Kidney (tissue), 22 donors: ENCODE measurements at places on chromosomes 1 and 21.

GRCh38 chr1:109091078-109091838 lies 694 bp downstream of the TMEM167B start:
- DNase-seq = peak; percentile 68

DNA sequence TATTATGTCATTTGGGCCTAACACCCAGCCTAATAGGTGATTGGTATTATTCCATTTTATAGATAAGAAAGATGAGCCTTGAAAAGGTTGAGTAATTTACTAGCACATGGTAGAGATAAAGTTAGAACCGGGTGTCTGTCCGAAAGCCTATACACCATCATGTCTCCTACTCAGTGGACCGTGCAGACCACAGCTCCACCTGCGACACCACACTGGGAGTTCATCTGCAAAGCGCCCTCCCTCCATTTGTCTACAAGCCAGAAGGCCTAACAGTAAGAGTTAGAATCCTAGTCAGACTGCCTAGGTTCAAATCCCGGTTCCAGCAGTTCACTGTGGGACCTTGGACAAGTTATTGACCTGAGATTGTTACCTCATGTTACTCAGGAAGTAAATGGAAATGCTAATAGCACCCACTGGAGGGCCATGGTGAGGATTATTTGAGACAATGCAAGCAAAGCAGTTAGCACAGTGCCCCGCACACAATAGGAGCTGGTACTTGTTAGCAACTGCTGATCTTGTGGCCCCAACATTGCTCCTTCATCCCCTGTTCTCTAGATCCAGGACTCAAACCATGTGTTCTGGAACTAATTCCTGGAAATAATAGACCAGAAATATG lies 20.5 kb downstream of the ARMH1 start:
- DNase-seq = no peak

DNA sequence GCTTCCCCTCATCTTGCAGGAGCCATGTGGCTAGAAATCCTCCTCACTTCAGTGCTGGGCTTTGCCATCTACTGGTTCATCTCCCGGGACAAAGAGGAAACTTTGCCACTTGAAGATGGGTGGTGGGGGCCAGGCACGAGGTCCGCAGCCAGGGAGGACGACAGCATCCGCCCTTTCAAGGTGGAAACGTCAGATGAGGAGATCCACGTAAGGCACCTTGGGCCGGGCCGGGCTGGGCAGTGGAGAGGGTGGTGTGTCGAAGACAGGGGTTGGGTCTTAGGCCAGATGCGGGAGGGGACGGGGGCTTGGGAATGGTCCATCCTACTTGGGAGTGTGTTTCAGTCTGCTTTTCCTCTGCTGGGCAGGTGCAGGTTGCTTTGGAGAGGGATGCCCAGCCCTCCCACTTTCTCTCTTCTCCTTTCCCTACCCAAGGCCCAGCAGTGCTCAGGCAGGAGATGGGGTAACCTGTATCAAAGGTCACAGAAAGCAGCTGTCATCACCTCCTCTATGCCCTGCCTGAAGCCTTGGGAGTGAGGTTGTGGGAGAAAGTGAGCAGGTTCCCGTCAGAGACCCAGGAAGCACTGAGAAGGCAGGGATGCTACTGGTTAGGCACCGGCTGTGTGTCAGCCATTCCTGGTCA lies 18.9 kb downstream of the EPHX1 start:
- DNase-seq = no peak

DNA sequence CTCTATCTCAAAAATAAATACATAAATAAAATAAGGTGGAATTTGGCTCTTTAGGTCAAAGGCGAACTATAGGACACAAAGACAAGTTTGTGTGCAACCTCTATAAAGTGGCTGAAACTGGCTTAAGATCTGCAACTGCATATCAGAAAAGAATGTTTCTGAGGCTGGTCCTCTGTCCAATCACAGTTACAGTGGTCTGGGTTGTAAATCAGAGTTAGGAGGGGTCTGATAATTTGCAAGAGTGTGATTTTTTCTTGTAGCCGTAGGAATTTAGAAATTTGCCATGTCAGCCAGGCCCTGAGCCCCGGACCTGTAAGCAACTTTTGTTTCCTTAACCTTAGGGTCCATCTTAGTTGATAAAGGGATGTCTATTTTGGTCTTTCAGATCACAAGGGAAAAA lies 27.8 kb downstream of the CMPK1 start:
- DNase-seq = no peak

DNA sequence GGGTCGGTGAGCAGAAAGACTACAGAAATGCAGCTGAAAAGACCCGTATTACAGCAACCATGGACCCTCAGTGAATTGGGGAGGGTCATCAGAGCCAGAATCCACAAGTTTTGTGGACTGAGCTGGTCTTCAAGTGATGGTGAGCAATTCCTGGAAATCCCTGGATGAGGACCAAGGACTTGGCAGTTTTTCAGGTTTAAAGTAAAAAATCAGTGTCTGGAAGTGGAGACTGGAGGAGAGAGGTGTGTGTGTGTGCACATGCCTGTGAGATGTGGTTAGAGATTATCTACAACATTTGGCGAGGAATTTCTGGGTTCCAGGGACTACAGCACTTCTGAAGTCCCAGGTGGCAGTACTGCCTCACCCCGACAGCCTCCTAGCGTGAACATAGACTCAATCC lies 56.4 kb downstream of the KIRREL1 start:
- DNase-seq = no peak

GRCh38 chr1:46595127-46595526 lies 8.9 kb downstream of the MKNK1 start:
- no peak for DNase-seq

GRCh38 chr1:178057912-178058534 lies 35.9 kb upstream of the RASAL2 start:
- no peak for DNase-seq

- no peak for DNase-seq
Measured at GRCh38 chr1:76759950-76760349, 107.3 kb upstream of the ST6GALNAC5 start.

GRCh38 chr1:79042117-79042516 lies 35.6 kb upstream of the ADGRL4 start:
- no peak for DNase-seq

GRCh38 chr1:228313536-228314277 lies 92.9 kb downstream of the TRIM11 start:
- no peak for DNase-seq

GRCh38 chr1:61102041-61102440 lies 19.7 kb downstream of the NFIA start:
- DNase-seq = no peak

GRCh38 chr1:172823534-172823933 lies 164.6 kb downstream of the FASLG start:
- no peak for DNase-seq

DNA sequence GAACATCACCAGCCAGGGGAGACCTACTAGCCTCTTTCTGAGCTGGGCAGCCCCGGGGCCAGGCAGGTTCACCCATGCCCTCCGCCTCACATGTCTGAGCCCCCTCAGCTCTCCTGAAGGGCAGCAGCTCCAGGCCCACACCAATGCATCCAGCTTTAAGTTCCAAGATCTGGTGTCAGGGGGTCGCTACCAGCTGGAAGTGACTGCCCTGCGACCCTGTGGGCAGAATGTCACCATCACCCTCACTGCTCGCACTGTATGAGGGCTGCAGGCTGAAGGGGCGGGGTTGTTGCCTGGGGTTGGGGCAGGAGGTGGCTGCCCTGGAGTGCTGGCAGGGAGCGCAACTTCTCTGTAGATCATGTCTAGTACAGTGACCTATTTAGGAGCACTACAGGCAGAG lies 8.5 kb upstream of the PTPN7 start:
- no peak for DNase-seq

- DNase-seq = no peak
Measured at GRCh38 chr1:76939050-76939816, 72.0 kb downstream of the ST6GALNAC5 start.

DNA sequence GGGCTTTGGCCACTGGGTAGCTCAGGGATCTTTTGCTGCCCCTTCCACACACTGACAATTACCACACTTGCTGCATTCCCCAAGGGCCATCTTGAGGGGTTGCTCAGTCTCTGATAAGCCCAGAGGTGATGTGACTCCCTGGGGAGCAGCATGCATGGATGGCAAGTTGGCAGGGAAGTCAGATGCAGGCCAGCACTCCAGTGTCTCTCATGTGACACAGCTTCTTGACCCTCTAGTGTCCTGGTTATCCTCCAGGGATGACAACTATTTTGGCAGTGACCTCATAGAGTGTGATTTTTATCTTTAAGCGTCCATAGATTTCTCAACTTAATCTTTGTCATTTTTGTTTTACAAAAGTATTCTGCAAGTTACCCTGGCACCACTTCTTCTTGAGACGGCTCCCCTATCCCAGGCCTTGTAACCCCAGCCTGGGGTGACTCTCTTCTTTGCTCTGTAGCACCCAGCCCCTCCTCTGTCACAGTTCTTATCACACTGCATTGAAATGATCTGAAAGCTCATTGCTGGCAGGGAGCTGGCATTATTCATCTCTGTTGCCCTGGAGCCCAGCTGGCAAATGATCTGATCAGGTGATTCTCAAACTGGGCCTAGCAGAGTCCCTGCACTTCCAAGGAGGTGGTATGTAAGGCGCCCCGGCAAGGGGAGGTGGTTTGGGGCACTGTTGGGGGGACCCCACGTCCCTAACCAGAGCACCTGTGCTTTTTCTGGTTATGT lies 72.6 kb downstream of the TENT5C start:
- DNase-seq = no peak

- DNase-seq = no peak
Measured at GRCh38 chr1:67013573-67013972, 40.4 kb downstream of the SLC35D1 start.

GRCh38 chr1:117110774-117111173 lies 10.8 kb downstream of the TRIM45 start:
- DNase-seq = no peak

GRCh38 chr1:231200388-231201031 lies 38.7 kb downstream of the TRIM67 start:
- no peak for DNase-seq

DNA sequence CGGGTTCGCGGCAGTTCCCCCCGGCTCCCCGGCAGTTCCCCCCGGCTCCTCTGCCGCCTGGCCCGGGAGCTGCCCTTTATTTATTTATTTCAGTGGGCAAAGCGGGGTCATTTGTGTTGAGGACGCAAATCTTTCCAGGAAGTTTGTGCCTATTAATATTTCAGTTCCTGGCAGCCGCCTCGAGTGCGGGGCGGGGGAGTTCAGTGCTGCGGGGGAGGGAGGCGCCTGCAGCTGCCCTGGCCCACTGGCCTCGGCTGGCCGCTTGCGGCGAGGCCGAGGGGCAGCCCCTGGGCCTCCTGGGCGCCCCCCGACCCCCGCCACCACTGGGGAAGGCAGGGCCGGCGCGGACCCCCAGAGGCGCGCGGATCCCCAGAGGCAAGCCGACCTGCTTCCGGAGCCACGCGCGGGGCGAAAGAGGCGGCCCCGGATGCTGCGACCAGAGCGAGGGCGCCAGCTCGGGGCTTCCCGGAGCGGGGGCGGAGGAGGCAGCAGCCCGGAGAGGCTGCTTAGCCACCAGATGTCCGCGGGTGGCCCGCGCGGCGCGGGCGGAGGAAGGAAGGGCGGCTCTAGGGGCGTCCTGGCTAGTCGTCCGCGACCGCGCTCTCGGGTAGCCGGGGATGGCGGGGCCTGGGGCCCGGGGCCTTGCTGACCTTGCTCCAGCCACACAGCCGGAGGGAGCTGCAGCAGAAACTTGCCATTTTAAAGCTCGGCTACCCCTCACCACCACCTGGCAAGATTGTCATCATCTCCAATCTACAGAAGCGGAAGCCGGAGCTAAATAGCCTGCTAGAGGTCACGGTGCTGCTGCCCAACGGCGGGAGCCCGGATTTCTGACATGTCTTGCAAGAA lies 48.0 kb downstream of the H3-3A start:
- peak; percentile 86 for DNase-seq
